ENCODE measurements at places on chromosomes 6 and 20.

GRCh38 chr20:57940868-57941522 lies 231.2 kb upstream of the PMEPA1 start:
- no peak for DNase-seq

GRCh38 chr6:33987531-33988021 lies 158.3 kb downstream of the GRM4 start:
- DNase-seq: no peak

- no peak for DNase-seq
Measured at GRCh38 chr6:48996461-48997119, 466.5 kb downstream of the MMUT start.

- DNase-seq: no peak
Measured at GRCh38 chr20:1792274-1792673, 102.9 kb upstream of the SIRPA start.

DNA sequence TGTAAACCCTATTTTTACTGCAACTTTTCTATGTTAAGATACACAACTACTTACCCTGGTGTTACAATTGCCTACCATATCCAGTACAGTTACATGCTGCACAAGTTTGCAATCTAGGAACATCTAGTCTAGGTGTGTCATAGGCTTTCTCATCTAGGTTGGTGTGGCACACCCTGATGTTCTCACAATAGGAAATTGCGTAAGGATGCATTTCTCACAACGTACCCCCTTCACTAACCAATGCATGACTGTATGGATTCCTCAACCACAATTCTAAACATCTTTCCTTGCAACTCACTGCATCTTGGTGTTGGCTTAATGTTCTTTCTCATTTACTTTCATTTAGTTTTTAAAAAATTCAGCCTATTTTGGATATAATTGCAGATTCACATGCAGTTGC lies 31.6 kb downstream of the GJA10 start:
- no peak for DNase-seq

DNA sequence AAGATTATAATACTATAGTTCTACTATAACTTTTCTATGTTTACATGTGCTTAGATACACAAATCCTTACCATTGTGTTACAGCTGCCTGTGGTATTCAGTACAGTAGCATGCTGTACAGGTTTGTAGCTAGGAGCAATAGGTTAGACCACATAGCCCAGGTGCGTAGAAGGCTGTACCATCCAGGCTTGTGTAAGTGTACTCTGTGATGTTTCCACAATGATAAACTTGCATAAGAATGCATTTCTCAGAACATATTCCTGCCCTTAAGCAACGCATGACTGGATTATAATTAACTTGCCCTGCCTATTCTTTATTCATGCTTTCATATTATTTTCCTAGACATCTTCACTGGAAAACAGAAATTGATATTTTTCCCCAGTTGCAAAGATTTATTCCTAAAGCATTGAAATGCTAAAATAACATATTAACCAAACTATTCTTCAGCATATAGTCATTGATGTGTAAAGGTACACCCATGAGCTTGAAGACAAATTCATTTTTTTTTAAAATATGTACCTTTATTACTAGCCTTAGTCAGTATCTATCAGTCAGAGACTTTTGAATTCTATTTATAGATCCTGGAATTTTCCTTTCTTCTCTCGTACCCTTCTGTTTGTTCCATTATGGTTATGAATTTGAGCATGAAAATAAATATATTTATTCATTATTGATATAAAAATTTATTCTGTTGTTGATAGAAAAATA lies 7.2 kb upstream of the CTAGE9 start:
- DNase-seq: no peak

DNA sequence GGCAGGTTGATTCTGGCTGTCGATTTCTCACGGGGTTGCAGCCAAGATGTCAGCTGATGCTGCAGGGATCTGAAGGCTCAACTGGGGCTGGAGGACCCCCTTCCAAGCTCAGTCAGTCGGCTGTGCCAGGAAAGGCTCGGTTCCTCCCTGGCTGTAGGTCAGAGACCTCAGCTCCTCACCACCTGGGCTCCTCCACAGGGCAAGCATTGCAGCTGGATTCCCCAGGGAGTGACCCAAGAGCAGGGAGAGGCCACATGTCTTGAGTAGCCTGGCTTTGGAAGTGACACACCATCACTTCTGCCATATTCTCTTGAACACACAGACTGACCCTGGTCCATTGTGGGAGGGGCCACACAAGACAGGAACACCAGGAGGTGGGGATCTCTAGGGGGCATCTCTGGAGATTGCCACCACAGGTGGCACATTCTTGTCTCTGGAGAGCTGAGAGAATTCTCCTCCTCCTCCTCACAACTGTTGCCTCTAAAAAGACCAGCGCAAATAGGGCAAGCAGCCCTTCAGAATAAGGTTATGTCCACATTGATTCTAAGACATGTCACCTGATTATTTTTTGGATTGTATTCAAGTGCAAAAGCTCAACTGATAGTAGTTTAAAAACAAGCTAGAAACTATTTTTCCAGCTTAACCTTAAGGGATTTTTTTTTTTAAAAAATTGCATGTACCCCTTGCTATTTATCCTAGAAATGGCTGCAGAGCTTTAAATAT lies 270.5 kb downstream of the NRN1 start:
- no peak for DNase-seq

- DNase-seq: no peak
Measured at GRCh38 chr6:147164761-147165160, 39.5 kb upstream of the STXBP5 start.

GRCh38 chr20:31859998-31860380 lies 10.3 kb downstream of the DUSP15 start:
- no peak for DNase-seq

GRCh38 chr6:114304304-114304887 lies 38.4 kb downstream of the HS3ST5 start:
- DNase-seq: peak; percentile 18

DNA sequence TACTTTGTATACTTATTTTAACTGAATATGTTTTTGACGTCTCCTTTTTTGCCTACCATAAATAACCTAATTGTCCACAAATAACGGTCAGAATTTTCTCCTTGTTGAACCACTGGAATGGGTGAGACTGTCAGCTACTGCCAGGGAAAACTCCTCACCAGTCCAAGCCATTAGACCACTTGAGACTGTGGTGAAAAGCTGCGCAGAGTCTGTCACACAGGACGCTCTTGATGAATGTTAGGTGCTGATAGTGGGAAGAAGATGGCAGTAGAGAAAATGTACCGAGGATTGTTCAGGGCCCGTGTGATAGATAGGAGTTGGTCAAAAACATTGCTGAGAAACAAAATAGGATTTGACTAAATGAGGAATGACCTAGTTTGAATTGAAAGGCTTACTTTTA lies 75.6 kb upstream of the KIF25 start:
- no peak for DNase-seq

GRCh38 chr20:21665687-21666446 lies 39.6 kb upstream of the PAX1 start:
- no peak for DNase-seq

DNA sequence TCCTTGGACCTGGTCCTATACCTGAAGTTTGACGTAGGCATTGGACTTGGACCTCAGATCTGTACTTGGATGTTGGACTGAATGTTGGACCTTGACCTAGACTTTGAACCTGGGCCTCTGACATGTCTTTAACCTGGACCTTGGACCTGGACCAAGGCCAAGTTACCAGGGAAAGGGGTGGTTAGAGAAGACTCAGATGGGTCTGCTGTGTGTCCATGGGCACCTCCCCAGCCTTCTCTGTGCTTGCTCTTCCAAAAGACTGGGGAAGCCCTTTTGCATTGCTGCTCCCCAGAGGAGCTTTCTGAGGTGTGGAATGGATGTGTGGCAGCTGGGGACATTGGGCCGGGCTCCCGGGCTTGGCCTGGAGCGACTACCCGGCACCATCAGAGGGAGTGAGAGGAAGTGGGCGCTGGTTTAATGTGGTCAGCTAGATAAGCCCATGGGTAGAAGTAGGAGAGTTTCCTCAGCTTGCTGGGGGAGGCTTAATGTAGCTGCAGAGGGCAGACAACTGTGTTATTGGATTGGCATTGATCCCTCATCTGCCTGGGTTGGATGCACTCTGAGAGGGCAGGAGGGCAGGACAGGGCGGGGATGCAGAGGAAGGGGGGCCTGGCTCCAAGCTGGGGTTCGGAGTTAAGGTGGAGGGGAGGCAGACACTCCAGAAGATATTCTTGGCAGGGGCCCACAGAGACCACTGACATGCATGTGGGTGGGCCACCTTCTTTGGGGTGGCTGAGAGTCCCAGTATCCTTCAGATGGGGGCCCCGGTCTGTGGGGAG lies 4.2 kb downstream of the SCRT2 start:
- no peak for DNase-seq

GRCh38 chr6:158026054-158026900 lies 44.6 kb downstream of the SYNJ2 start:
- DNase-seq: no peak

DNA sequence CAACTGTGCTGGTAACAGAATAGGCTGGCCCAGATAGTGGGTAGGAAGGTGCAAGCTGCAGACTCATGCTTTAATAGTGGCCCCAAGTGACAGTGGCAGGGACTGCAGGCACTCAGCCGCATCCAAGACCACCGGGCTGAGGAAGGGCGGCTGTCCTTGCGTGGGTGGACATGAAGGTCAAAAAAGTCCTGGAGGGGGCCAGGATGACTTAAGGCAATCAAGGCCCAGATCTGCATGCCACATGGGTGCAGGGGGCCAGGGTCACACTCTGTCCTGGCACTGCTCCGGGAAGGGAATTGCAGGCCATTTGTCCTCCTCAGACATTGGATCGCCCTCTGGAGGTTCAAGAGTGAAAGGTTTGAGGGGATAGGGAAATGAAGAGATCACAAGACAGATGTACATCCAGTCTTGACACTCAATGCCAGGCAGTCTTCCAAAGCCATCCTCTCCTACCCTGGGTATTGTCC lies 10.4 kb upstream of the VNN2 start:
- DNase-seq: peak; percentile 10

GRCh38 chr6:15993716-15994228 lies 135.1 kb upstream of the MYLIP start:
- no peak for DNase-seq

DNA sequence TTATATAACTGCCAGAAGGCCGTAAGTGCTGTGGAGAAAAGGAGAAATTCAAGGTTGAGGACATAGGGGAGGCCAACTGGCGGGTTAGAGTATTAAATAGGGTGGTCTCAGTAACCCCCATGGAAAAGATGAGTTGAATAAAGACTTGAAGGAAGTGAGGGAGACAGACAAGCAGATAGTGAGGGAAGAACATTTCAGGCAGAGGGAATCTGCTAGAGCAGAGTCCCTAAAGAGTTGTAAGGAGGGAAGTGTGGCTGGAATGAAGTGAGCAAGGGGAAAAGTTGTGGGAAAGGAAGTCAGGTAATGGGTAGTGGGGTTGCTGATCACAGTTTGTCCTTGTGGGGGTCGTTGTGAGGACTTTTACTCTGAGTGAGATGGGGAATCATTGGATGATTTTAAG lies 1.4 kb downstream of the KIFC1 start:
- no peak for DNase-seq

- no peak for DNase-seq
Measured at GRCh38 chr20:50110141-50111047, 2.6 kb downstream of the UBE2V1 start.

GRCh38 chr6:44438827-44439226 lies 51.3 kb downstream of the CDC5L start:
- no peak for DNase-seq

All from retina (tissue), 1 donor.